ENCODE measurements at places on chromosomes 11 and 22. TPM values are rescaled to one million over a fixed set of nuclear protein-coding genes. Genes with fewer than 3 reads are reported as not detected.

MMP13 gene
- 0.25 TPM for total RNA-seq

MYO7A gene
- 0.49 TPM for total RNA-seq

TTLL1 gene
- total RNA-seq: 44.5 TPM

ROM1 gene
- 1.7 TPM for total RNA-seq

TRIM49 gene
- not detected for total RNA-seq

LDHAL6A gene
- 0.25 TPM for total RNA-seq

Measured in temporal lobe (tissue), 4 donors.